H1 (cell line): ENCODE measurements at places on chromosomes 12 and 14. TPM values are rescaled to one million over a fixed set of nuclear protein-coding genes. Genes with fewer than 3 reads are reported as not detected.

The PLXNC1 gene
- total RNA-seq = 1.3 and 2.0 TPM in 2 replicates

- H3K4me3 ChIP-seq = no peak overlapping the region
- H3K4me1 ChIP-seq = no peaks in the 10 kb centered on the region
- no peak overlapping the region for H3K27ac ChIP-seq
- H3K36me3 ChIP-seq = no peaks in the 10 kb centered on the region; the same call in 1 of the 2 replicates
- DNase-seq = no peak
These were observed 3.8 kb downstream of the EEF1AKMT3 start for GRCh38 chr12:57776247-57776587.

DNA sequence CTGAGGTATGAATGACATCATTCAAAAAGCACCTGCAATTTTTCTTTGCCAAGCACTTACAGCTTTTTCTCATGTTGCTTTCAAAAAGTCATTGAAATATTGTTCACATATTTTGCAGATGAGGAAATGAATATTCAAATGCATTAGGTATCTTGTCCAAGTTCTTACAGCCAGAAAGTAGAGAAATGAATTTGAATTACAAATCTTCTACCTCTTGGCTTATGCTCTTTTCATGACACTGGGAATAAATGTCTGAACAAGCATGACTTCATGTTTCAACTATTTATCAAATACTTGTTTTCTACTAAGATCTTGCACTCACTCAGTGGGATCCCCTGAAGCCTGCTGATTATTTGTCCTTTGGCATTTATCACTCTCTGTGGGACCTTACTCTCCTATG, 267.2 kb upstream of the BTG1 start:
- H3K4me1 ChIP-seq = peaks cover 2% of the 10 kb centered on the region; the same call in 1 of the 2 replicates
- no peaks in the 10 kb centered on the region for H3K36me3 ChIP-seq
- no peak for DNase-seq

- DNase-seq = no peak
- H3K4me1 ChIP-seq = no peaks in the 10 kb centered on the region
- H3K36me3 ChIP-seq = no peaks in the 10 kb centered on the region
- H3K4me3 ChIP-seq = no peak overlapping the region
- no peak overlapping the region for H3K27ac ChIP-seq
These were observed 204.2 kb downstream of the EFCAB11 start for GRCh38 chr14:89750281-89750755.

The KRT6C gene
- total RNA-seq = not detected in 2 replicates

The KLRB1 gene
- not detected in 2 replicates for total RNA-seq

DNA sequence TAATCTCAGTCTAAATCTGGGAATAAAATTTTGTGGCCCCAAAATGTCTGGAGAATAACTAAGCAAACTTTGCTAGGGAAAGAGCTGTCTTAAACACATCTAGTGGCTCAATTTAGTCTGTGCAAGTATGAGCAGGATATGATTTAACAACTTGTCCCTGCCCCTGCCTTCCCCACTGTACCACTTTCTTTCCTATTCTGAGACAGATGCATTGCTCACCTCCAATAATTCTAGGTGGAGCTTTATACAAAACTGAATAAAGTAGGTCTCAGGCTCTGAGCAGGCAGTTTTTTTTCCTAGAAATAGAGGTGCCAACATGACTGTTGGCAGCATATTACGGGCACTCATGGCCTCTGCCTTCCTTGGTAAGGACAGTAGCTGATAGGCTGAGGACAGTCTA, 412.1 kb downstream of the DAD1 start:
- H3K4me3 ChIP-seq = no peak overlapping the region
- peaks cover 5% of the 10 kb centered on the region; the same call in 1 of the 2 replicates for H3K4me1 ChIP-seq
- no peaks in the 10 kb centered on the region for H3K27me3 ChIP-seq
- no peaks in the 10 kb centered on the region for H3K36me3 ChIP-seq
- DNase-seq = no peak

DNA sequence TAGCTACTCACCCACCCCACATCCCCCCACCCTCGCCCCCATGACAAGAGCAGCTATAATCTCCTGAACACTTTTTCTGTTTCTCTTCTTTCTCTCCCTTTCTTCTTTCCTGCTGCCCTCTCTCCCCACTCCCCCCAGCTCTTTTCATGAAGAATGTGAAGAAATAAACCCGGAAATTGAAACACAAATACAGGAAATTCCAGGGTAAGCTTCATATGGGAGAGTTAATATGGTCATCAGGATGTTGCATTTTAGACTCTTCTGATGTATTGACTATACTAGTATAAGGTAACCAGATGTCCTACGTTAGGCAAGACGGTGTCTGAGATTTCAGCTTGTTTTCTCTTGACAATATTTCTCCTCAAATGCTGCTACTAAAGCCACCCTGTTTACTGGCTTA, 41.6 kb upstream of the LRIG3 start:
- H3K4me3 ChIP-seq = no peak overlapping the region
- DNase-seq = no peak
- H3K36me3 ChIP-seq = no peaks in the 10 kb centered on the region
- H3K27ac ChIP-seq = no peak overlapping the region
- H3K27me3 ChIP-seq = no peaks in the 10 kb centered on the region
